ENCODE measurements at places on chromosomes 7 and 10.

DNA sequence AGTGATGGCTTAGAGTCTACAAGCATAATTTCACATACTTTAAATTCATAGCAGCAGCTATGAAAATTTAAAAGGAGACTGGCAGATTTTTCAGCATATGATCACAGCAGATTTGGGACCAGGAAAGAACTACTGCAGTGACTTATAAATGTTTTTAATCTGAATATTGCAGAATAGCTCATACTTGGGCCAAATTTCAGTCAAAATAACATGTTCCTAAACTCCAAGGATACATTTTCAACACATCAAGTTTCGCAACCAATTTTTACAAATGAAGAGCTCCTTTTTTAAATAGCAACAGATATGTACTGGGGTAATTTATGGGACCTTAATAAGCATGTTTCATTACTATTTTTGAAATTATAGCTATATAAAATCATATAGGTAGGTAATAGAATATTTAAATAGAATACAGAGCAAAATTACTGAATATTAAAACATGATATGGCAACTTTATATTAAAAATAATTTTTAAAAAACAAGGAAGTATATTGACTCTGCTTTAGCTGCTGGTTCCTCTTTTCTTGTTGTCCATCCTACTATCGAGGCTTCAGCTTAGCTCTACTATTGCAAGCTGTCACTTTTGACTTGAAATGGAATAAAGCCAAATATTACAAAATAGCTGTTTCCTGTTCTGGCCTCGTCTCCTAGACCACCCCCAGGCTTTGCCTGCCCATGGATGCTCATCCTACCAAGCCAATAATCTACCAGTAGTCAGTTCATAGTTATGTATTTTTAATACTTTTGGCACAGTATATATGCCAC, 123.1 kb downstream of the NRBF2 start:
- DNase-seq, result no peak

DNA sequence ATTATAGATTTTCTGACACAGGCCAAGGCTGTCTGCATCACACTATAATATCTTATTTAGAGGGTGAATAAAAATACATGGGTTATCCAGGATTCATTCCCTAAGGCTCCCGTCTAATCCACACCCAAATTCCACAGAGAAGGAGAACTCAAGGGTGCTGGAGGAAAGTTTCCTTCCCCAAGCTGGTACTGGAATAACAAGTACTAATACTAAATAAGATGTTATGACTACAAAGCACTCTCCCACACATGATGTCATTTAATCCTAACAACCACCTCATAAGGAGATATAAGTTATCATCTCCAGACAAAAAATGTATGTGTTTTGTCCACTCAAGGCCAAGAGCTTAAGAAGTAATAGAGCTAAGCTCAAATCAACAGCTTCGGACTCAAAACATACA, 53.0 kb downstream of the SNX13 start:
- no peak for DNase-seq

- no peak for DNase-seq
Observed at GRCh38 chr7:29464753-29465152, 98.9 kb upstream of the PRR15 start.

GRCh38 chr7:107969856-107970255, 33.1 kb downstream of the LAMB1 start:
- no peak for DNase-seq

DNA sequence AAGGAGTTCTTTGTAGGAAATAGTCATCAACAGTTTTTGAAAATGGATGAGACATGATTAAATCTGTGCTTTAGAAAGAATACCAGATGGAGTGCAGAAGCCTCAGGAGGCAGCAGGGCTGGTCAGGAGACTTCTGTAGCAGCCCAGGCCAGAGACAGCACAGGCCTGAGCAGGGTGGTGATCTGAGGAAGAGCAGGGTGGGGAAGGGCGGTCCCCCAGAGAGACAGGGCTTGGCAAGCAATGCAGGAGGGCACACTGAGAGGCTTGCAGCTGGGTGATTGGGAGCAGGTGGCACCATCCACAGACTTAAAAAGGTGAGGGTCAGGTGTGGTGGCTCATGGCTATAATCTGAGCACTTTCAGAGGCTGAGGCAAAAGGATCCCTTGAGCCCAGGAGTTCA, 4.3 kb upstream of the SMKR1 start:
- no peak for DNase-seq

- DNase-seq, result peak; percentile 62
Observed at GRCh38 chr7:5248201-5248885, 34.4 kb upstream of the SLC29A4 start.

- no peak for DNase-seq
Observed at GRCh38 chr10:125510998-125511397, 172.0 kb downstream of the TEX36 start.

- no peak for DNase-seq
Observed at GRCh38 chr10:14016011-14016536, 314.6 kb downstream of the FRMD4A start.

- no peak for DNase-seq
Observed at GRCh38 chr10:1293636-1294435, 237.7 kb downstream of the WDR37 start.

DNA sequence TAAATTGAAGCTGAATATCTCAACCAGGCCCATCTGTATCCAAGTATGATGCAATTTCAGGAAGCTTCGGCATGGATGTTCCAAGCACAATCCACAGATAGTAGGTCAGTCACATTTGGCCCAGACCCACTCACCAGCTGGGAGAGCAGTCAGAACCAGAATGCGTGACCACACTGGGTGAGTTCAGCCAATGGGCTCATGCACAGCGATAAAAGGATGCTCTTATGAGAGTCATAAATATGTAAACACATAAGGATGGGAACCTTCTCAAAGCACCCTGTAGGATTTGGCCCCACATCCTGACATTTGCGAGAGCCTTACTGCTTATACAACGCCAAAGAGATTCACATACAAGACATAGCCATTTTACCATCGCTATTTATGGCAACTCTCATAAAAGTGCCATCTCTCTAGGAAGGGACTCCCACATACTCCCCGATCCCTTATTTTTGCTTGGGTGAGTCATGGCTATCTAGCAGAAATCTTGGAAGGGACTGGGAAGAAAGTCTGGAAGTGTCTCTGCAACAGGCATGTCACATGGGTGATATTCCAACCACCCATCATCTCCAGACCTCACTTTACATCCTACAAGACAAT, 3.0 kb downstream of the AFAP1L2 start:
- peak; percentile 64 for DNase-seq

DNA sequence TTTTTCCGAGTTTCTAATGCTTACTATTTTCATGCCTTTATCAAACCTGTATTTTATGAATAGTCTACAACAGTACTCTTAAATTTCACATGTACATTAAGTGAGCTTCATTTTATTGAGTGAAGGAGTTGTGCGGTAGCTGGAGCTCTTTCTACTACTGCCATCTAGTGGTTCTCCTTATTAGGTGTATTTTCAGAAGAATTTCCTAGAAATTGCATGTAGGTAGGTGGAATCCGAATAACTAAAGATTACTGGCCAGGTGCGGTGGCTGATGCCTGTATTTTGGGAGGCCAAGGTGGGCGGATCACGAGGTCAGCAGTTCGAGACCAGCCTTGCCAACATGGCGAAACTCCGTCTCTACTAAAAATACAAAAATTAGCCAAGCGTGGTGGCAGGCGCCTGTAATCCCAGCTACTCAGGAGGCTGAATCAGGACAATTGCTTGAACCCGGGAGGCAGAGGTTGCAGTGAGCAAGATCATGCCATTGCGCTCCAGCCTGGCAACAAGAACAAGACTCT, 38.3 kb downstream of the LRRC72 start:
- DNase-seq, result peak; percentile 7

DNA sequence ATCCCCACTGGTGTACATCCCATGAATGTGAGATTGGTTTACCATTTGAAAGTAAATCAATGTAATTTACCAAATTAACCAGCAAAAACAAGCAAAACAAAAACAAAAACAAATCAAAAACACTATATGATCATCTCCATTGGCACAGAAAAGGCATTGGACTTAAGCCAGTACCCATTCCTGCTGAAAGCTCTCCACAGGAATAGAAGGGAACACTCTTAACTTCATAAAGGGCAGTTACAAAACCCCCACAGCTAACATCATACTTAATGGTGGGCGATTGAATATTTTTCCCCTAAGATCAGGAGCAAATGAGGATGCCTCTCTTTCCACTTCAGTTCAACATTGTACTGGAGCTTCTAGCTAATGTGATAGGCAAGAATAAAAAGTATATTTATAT, 34.1 kb downstream of the PRKG1 start:
- no peak for DNase-seq

DNA sequence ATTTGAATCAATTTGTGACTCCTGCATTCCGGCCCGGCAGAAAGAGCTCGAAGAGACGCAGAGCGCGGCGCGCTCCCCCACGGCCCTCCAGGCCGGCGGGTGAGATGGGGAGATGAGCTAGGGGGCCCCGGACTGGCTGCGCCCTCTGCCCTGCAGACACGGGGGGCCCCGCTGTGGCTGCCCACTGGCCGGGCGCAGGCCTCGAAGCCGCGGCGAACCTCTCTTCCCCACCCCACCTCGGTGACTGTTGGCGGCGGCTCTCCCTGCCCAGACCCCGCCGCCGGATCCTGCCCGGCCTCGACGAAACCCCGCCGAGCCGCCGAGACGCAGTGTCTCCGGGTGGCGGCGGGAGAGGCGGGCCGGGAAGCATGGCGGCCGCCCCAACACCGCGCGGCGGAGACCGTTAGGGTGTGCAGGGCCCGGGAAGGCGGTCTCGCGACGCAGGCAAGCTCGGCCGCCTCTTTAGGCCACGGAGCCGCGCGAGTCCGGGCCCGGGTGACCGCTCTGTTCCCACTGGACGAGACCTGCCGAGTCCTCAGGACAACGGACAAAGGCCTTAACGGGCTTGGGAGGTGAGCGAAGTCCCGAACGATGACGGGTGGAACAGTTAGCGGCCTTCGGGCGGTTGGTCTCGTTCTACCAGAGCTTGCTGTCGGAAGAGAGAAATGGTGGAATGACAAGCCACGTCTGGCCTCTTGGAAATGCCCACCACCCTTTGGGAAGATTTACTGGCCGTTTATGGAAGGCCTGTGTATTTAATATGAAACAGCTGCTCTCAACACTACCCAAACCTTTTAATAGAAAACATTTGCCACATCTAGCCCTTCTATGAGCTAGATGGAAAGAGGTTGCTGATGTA, 24.3 kb downstream of the NUP42 start:
- DNase-seq, result no peak

DNA sequence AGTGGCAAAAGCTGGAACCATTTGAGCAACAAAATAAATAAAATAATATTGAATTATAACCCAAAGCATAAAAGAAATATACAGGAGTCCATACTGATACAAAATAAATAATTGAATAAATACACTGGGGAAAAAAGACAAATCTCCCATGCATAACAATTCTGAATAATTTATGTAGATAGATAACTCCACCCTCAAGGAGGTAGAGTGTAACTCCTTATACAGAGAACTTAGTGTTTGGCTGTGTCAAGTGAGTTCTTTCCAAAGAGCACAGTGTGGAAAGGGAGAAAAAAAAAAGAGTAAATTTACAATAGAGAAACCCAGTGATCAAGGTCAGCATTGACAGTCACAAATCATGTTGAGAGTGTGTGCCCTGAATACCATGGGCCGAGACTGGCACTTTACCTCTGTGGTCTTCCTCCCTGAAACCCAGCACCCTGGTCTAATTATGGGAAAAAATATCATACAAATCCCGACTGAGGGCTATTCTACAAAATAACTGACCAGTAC, 5.5 kb downstream of the PIK3AP1 start:
- no peak for DNase-seq

DNA sequence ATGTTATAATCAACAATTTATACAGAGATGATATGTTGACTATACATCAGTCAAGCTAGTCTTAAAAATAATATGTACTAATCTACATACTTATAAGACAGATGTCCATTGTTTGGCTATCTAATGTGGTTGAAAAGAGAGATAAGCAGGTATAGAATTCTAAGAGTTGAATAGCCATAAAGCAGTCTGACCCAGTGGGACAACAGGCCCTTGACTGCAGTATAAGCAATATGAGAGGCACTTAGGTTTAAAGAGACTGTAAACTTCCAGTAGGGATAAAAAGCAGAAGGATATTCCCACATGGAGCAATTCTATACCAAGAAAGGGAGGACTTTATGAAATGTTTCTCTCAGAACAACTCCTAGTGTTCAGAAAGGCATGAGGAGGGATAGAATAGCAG, 139.3 kb downstream of the ELAPOR2 start:
- no peak for DNase-seq

- no peak for DNase-seq
Observed at GRCh38 chr7:96973986-96974385, 31.4 kb upstream of the DLX6 start.

DNA sequence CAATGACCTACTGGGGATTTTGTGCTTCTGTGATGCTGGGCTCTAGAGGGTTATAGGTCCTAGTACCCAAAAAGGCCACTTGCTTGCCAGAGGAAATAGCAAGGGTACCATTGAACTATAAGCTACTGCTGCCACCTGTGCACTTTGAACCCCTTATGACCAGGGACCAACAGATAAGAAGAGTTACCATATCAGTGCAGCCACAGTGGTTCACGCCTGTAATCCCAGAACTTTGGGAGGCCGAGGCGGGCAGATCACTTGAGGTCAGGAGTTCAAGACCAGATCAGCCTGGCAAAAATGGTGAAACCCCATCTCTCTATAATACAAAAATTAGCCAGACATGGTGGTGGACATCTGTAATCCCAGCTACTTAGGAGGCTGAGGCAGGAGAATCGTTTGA, 15.5 kb upstream of the CNOT4 start:
- no peak for DNase-seq

DNA sequence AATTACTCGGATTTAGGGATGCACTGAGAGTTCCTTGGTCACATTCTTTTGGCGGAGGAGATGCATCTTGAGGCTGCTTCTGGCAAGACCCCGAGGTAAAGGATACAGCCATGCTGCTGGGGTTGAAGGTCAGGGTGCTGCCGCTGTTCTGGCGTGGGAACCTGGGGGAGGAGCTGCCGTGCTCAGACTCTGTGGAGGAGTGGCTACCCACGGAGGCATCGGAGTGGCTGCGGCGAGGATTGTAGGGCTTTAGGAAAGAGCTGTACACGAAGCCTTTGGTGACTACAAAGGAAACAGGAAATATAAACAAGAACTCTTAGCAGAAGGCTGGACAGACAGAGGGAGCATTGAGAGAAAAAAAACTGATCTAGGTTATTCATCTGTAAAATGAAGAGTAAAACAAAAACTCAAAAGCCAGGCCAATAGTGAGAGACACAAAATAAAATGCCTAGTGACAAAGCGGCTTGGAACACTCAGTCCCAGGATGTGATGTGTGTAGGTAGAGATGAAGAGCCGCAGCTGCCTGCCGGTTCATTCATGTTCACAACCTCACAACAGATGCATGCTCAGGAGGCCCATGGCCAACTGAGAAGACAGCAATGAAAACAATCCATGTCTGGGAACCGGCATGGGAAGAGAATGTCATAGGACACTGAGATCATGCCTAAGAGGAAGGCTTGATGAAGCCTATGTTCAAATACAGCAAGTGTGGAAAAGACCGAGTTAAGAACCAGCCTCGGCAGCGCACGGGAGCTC, 97.8 kb downstream of the ABCC2 start:
- no peak for DNase-seq

GRCh38 chr7:151776446-151776845, 100.5 kb downstream of the PRKAG2 start:
- DNase-seq, result no peak
